Activated T-helper 1 cell treated with anti-CD3 and anti-CD28 coated beads, Interleukin-2, amount 50 U/mL, for 16 hours (primary cell): ENCODE measurements at places on chromosomes 7 and 10.
A peak's percentile ranks its signal among the peaks of the same experiment; 100 is the strongest.

- DNase-seq, result no peak
Observed at GRCh38 chr7:94355454-94355853, 39.2 kb upstream of the COL1A2 start.

DNA sequence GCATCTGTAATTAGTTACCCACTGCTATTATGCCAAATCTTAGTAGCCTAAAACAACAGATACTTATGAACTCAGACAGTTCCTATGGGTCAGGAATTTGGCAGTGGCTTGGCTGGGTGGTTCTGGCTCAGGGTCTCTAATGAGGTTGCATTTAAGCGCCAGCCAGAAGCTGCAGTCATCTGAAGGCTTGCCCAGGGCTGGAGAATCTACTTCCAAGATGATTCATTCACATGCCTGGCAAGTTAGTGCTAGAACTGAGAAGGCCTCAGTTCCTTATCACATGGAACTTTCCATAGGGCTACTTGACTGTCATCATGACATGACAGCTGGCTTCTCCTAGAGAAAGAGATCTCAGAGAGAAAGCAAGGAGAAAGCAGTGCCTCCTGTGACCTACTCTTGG lies 121.3 kb downstream of the AVL9 start:
- no peak for DNase-seq

DNA sequence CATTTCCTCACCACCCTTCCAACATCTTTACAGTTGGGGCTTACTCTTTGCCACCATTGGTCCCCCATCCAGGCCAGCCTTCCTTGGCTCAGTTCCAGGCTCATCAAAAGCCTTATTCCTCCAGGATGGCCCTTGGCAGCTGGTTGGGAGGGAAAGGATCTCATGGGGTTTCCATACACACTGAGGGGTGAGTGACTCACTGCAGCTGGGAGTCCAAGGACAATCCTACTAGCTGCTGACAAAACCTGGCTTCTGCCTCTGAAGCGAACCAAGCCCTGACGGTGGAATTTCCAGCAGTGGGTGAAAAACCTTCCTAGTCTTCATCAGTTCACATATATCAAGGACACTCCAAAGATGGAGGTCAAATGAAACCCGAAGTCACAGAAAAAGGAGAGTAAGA lies 22.9 kb downstream of the CRHR2 start:
- DNase-seq, result no peak

- no peak for DNase-seq
Observed at GRCh38 chr10:107490389-107490788, 325.9 kb upstream of the SORCS1 start.

GRCh38 chr10:117137031-117137910 lies 799 bp downstream of the VAX1 start:
- no peak for DNase-seq

- no peak for DNase-seq
Observed at GRCh38 chr10:49631975-49632374, 18.1 kb downstream of the CHAT start.

DNA sequence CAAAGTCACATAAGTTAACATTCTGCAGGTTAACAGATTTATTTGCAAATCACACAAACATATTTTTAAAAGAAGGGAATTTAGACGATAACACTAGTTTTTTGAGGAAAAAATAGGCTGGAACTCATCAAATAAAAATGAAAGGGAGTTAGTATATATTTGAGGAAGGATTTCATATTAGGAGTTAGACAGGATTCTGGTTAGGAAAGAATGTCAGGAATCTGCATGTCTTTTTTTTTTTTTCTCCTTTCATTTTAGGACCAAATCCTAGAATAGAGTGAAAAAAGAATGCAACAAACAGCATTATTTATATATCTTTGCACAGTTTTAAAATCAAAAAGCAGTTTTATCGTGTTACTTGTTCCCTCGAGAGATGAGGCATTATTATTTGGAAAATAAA lies 8.9 kb upstream of the TRDMT1 start:
- DNase-seq, result no peak

DNA sequence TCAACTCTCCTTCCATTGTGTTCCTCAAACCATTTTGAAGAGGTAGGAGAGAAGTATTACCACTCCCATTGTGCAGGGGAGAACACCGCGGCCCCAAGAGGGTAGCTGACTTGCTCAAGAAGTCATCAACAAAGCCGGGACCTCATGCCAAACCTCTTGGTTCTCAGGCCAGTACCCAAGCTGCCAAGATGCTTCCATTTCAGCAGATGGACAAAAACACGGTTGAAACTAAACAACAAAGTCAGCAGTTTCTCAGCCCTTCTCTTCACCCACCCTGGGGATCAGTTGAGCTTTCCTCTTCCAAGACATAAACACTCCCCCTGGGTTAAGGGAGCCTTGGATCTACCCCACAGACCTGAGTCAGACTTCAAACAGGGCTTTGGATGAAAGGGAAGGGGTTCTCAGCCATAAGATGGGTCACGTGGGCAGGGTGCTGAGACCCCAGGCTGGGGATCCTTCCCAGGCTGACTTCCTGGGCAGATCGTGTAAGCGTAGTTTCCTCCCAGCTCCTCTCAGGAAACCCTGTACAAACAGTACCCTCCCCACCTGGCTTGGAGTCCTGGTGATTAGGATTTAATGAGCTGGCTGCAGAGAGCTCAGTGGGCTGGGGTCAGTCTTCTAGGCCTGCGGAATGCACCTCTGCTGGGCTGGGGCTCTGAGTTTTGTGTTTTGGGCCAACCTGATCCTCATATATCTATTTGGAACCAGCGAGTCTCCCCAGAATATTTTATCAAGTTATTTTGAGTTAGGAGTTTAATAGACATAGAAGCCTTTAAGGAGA lies 27.3 kb downstream of the EMX2 start:
- DNase-seq, result no peak

GRCh38 chr10:96333101-96333500 lies 25.7 kb downstream of the OPALIN start:
- no peak for DNase-seq

GRCh38 chr10:67772894-67773511 lies 65.0 kb downstream of the DNAJC12 start:
- no peak for DNase-seq

- peak; percentile 13 for DNase-seq
Observed at GRCh38 chr10:96720422-96721206, at the start of gene PIK3AP1. Gene PIK3AP1, minus strand, starts transcription at chr10:96720514. Its CDS starts 120 bp downstream, at chr10:96720394.

- DNase-seq, result no peak
Observed at GRCh38 chr7:40470091-40470592, 335.3 kb downstream of the SUGCT start.

DNA sequence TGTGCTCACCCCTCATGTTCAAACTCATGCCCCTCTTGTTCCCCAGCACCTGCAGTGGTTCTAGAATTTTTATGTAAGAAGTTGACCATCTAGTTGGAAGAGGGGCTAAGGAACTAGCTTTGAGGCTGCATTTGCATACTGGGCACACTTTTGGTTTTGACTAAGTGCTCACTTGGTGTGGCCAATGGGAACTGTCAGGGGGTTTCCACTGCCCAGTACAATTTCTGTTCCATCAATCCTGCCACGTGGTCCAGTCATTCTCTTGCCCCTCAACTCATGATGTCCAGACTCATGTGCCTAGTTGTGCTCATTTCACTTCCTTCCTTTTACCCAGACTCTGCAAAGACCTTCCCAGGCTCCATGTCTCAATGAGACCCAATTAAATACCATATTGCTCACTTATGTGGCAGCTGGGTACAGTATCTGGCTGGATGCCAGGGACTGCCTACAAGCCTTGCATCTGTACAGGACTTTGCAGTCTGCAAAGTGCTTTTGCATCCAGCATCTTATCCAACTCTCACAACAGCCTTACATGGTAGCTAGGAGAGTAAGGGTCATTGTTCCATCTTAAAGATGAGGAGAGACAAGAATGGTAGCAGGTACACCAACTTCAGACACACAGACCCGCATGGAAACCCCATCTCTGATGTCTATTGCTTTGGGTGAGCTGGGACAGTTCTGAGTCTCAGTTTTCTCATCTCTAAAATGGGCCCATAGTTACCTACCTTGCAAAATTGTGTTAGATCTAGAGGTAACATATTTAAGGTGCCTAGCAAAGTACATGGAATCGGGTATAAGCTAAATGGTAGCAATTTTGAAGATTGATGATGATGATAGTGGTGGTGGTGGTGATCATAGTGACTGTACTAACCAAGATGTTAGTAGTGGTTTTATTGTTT lies 30.1 kb upstream of the KCNMA1 start:
- DNase-seq, result no peak

GRCh38 chr10:98055841-98056516 lies 25.6 kb upstream of the CRTAC1 start:
- DNase-seq, result no peak

- DNase-seq, result no peak
Observed at GRCh38 chr7:26580064-26580591, 284.3 kb downstream of the SKAP2 start.

DNA sequence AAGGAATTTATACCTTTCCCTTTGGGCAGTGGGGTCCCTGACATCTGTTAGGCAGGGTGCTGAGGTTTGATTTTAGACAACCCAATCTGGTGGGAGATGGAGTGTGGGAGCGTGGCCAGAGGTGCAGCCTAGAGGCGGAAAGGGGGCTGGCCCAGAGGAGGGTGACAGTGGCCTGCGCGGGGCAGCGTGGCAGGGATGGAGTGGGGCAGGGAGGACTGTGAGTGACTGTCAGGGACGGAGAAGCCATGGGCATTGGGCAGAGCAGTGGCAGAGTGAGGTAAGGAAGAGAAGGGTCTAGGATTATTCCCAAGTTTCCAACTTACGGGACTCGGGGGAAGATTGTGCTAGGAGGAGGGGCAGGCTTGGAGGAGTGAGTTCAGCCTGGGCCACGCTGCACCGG lies 181.9 kb downstream of the CCDC3 start:
- no peak for DNase-seq

DNA sequence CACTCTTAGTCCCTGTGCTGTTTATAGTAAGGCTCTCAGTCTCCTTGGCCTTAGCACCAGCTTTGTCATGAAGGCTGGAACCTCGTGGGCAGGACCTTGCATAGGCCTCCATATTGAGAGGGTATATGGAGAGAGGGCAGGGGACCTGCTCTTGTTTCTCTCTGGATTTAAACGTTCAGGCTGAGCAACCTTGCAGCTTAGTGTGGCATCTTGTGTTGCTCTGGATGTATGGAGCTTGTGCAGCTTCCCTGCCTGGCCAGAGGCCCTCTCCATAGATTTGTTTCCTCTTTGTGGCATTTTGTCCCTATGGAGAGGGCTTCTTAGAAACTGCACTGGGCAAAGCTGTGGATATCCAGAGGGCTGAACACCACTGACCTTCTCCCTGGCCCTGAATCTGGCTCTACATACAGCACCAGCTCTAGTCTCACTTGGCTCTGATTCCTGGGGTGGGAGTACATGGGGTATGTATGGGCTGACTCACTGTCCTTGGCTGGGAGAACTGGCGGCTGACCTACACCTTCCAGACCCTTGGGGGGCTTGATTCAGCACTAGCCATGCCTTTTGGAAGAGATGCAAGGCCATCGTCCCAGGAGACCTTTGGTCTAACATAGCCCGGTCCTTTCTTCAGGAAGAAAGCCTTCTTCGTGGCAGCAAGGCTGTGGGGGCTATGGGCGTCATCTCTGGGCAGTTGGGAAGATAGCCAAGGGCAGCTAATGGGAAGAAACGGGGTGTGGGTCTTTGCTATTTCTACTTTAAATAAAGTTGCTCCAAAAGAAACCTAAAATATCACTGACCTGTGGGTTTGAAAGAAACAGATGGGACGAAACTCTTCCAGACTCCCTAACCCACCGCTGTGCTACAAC lies 30.5 kb downstream of the ITPRIP start:
- DNase-seq, result no peak
